ENCODE measurements at places on chromosomes 16 and 17. TPM values are rescaled to one million over a fixed set of nuclear protein-coding genes. Genes with fewer than 3 reads are reported as not detected.
A peak's percentile ranks its signal among the peaks of the same experiment; 100 is the strongest.

KRT25 gene
- not detected for total RNA-seq

SCGB1C2 gene
- total RNA-seq, result not detected

CRYM gene
- total RNA-seq, result not detected

DNA sequence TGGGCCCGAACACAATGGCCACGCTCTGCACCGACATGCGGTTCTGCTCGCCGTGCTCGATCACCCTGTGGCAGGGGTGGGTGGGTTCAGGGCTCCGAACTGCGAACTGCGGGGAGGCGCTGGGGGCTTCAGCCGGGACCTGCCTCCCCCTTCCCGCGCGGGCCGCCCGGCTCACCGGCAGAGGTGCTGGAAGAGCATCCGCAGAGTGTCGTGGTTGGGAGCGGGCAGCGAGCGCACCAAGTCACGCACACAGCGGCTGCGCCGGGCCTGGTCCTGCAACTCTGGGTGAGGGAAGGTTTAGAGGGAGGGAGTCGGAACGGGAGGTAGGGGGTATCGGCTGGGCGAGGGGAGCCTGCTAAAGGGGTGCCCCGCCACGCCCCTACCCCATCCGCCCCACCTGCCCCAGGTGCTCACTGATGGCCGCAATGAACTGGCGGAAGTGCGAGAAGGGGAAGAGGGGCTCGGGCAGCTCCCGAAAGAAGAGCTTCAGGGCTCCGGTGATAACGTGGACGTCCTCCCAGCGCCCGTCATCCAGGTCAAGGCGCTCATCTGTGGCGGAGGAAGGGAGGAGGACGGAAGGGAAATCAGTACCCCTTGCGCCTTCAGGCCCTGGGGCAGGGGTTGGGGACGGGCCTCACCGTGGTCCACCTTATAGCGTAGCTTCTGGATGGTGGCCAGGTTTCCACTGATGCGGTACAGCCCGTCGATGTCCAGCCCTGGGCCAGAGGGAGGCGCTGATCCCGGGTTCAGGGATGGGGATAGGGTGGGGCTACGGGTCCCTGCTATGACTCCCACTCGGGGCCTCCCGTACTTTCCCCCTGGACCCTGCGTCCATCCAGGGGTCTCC, 36.9 kb downstream of the ARHGAP27 start:
- no peak for DNase-seq

- DNase-seq, result no peak
These were observed 29.5 kb upstream of the ZNF469 start for GRCh38 chr16:88353232-88353631.

- no peak for DNase-seq
These were observed 180.2 kb upstream of the TBX2 start for GRCh38 chr17:61219460-61219859.

GRCh38 chr16:66928702-66929388, 3.5 kb upstream of the RRAD start:
- DNase-seq, result peak; percentile 81

GRCh38 chr16:9264067-9264466, 172.6 kb downstream of the HAPSTR1 start:
- no peak for DNase-seq
